Naive thymus-derived CD8-positive, alpha-beta T cell (primary cell): ENCODE measurements at places on chromosomes 5 and 9.

DNA sequence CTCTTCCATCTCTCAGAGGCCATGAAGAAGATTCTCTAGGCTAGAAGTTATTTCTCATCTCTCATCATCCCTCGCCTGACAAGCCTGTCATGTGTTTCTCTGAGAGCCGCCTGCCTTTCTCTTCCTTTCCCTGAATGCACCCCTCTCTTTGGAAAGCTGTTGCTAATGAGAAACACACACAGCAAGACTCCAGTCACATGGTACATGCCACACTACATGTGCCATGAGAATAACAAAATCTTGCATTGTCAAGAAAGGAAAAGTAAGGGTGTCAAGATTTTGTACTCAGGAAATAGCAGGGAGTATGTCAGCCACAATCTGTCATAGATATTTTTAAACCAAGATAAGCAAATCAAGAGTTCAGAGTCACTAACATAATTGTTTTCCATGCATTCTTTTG, 8.9 kb downstream of the AGXT2 start:
- no peak for DNase-seq

- DNase-seq = no peak
Measured at GRCh38 chr9:124511891-124512805, 4.9 kb upstream of the NR5A1 start.

DNA sequence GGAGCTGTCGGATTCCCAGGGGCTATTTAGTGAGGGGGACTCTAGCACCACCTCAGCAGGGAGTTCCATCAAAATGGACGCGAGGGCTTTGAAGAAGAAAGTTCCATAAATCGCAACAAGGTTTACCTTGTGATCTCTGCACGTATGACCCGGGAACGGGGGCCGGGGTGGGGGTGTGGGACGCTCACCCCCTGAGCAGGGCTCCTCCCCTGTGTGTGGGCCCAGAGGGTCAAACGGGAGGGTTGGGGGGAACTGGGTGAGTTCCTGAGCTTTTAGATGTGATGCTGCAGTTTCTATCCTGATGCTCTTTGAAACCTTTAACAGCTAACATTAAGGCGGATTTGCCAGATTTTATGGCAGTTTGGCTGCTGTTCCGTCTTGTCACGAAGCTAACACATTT, 18.9 kb upstream of the LRRC14B start:
- DNase-seq = no peak

- no peak for DNase-seq
Measured at GRCh38 chr5:173758676-173759075, 129.5 kb upstream of the CPEB4 start.

DNA sequence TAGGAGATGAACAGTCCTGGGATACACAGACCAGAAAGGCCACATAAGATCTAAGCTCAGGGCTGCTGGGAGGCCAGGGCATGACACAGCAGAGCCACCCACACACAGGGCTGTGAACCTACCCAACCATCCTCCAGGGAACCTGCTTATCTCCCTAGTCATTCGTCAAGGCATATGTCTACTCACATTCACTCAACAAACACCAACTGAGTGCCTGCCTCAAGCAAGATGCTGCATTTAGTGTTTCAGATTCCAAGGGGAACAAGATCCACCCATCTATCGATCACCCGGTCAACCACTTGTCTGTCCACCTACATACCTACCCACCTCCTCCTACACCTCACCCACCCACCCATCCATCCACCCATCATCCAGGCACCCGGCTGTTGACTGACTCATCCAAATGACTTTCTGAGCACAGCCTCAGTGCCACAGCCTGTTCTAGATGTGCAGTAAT, 1.9 kb downstream of the DPM2 start:
- DNase-seq = no peak

- no peak for DNase-seq
Measured at GRCh38 chr5:138901716-138902115, 26.6 kb upstream of the LRRTM2 start.

DNA sequence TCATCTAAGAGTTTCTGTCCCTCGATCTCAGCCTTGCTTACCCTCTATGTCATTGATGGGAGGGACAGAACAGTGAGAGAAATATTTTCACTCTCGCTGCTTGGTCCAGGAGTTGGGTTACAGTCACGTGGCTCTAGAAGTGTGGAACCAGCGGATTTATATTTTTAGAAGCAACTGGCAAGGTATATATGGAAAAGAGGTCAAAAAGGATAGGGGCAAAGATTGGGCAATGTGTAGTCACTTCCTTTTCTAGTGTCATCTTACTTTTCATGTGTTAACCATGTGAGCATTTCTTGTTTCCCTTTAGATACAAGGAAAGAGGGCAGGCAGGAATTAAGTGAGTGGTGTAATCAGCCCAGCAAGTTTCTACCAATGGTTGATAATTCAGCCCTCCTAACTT, 111.5 kb upstream of the ZNF366 start:
- DNase-seq = no peak

GRCh38 chr5:114702136-114702535, 340.3 kb downstream of the KCNN2 start:
- DNase-seq = no peak

- DNase-seq = no peak
Measured at GRCh38 chr5:115435778-115436712, 108.5 kb downstream of the FEM1C start.

DNA sequence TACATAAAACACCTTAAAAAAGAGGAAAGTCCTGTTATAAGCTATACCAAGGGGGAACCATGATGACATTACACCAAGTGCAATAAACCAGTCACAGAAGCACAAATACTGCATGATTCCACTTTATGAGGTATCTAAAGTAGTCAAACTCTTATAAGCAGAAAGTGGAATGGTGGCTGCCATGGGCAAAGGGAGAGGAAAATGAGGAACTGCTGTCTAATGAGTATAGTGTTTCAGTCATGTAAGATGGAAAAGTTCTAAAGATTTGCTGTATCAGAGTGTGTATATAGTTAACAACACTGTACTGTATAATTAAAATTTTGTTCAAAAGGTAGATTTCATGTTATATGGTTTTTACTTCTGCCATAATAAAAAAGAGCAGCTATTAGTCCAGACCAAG, 34.6 kb upstream of the NR5A1 start:
- no peak for DNase-seq

GRCh38 chr5:58490402-58491050, 709 bp upstream of the GAPT start:
- no peak for DNase-seq

DNA sequence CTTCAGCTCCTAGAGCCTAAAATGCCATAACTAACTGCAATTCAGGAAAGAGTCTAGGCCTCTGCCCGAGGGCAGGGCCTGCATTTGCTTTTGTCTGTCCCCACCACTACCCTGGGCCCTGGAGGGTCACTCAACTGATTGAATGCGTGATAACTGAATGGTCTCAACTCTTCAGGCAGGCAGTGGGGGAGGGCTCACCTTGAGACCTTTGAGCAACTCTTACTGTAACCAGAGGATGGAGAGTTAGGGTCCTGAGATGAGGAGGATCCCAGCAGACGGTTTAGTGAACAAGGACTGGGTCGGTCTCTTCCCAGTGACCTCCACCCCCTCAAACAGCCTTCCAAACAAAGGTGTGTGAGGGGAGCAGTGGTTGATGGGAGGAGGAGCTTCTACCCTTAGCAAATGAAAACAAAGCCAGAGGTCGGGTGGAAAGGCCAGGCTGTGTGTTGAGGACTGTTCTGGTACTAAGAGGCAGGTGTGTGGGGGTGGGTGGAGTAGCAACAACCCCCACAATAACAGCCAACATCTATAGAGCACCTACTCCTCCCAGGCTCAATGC, 59.4 kb downstream of the CXXC5 start:
- no peak for DNase-seq

DNA sequence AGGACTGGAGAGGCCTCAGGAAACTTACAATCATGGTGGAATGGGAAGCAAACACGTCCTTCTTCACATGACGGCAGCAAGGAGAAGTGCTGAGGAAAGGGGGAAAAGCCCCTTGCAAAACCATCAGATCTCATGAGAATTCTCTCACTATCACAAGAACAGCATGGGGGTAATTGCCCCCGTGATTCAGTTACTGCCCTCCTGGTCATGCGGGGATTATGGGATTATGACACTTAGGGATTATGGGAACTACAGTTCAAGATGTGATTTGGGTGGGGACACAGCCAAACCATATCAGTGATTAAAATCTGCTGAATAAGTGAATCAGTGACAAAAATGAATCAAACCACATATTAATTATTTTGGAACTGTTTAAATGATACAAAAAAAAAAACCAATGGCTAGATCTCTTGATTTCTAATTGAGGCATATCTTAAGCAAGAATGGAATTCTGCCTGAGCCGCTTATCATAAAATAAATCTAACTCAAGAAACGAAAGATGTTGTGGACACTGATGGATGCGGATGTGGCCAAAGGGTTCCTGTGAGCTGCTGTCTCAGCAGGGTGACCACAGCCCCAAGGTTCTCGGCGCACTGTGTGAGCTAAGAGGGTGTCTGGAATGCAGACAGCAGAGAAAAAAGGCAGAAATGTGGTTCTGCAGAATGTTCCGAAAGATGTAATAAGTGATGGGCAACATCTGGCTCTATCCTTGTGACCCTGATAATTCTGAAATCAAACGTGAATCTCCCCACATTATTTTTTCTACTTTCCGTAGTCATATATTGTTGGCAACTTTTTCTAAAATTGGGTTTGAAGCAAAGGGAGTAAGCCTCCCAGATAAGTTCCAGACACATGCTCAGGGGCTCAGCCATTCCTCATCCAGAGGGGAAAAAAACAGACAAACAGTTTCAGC, 107.2 kb upstream of the ICE1 start:
- no peak for DNase-seq

DNA sequence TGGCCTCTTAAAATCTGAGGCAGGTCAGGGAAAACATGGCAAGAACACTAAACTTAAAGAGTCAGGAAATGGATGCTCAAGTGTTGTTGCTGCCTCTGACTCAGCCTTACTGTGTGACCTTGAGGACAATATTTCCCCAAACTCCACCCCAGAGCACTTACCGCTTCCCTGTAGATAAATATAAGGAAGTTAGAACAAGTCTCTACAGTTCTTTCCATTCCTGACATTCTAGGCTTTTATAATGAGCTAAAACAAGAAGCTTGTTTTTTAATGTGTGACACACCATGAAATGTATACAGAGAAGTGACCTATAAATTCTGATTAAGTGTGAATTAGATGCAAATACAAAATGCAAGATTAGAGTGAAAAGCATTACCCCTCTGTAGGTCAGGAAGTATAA, 129.3 kb downstream of the GRIA1 start:
- DNase-seq = no peak

- no peak for DNase-seq
Measured at GRCh38 chr9:73537561-73537960, 385.9 kb downstream of the ANXA1 start.
